ENCODE measurements at places on chromosomes 13 and 19. TPM values are rescaled to one million over a fixed set of nuclear protein-coding genes. Genes with fewer than 3 reads are reported as not detected.

DNA sequence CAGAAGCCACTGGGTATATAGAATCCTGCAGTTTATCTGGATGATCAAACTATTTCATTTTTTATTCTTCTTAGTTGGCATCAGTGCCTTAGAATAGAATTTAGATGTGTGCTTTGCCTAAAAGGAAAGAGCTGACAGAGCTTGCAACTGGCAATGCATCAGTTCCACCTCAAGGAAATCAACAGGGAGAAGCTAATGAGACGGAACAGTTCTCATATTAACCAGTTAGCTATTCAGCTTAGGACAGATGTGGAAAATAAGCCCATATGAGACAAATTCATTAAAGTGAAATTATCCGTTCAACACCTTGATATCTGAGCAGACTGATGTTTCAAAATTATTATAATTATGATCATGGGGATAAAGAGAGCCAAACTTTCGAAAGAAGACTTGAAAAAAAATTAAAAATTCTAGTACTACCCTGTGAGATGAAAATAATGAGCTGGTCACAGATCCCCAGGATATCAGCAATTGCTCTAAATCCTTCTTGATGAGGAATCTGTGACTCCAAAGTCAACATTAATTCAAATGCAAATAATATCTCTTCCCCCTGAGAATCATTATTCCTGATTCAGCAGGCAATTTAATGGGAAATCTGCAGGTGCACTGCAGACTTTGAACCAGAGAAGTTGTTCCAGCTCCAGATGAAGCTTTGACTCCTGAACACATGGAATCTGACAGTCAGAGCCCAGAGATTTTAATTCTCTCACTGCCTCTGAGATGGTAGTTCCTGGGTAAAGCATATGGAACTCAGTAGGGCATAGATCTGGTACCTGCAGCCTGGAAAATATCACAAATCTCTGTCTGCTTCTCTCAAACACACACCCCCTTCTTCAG lies 486.8 kb downstream of the FOXO1 start:
- no peak for DNase-seq

Gene TJP3
- total RNA-seq, result 11.7 TPM

Gene PRRG2
- total RNA-seq, result 17.0 TPM

- no peak for DNase-seq
Measured at GRCh38 chr13:97339988-97340749, 93.8 kb upstream of the RAP2A start.

Gene PSG11
- not detected for total RNA-seq

- no peak for DNase-seq
Measured at GRCh38 chr13:99078017-99078771, 100.3 kb upstream of the DOCK9 start.
